ENCODE measurements at places on chromosomes 12 and 14.

DNA sequence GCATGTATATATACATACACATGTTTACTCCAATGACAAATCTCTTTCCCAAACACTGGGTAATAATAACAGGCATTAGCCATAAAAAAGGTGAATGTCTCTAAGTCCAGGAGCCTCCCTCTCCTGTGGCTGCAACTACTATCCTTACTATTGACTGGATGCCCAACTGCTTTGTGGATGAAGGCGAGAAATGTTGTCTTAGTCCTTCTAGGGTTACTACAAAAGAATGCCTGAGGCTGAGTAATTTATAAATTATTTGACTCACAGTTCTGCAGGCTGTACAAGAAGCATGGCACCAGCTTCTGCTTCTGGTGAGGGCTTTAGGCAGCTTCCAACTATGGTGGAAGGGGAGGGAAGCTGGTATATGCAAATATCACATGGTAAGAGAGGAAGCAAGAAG lies 366.0 kb upstream of the DDHD1 start:
- no peak for DNase-seq

- DNase-seq = no peak
These were observed 190.2 kb downstream of the ANO4 start for GRCh38 chr12:100984796-100985195.

GRCh38 chr12:32448586-32448985 lies 49.2 kb downstream of the FGD4 start:
- no peak for DNase-seq

GRCh38 chr14:51386983-51387735 lies 147.1 kb downstream of the TMX1 start:
- no peak for DNase-seq

DNA sequence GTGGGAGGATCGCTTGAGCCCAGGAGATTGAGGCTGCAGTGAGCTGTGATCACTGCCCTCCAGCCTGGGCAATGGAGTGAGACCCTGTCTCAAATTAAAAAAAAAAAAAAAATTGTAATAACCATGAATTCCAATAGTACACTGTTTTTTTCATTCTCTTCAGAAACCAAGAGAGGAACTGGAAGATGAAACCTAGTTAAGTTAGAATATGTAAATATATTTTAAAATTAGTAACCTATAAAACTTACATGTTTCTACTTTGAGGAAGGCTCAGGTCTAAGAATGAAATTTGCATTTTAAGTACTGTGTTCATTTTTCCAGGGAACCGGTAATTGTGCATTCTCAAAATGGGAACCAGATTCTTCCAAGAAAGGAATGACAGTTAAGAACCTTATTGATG lies 18.8 kb downstream of the KNTC1 start:
- no peak for DNase-seq

GRCh38 chr12:23628806-23629205 lies 320.7 kb downstream of the SOX5 start:
- no peak for DNase-seq

DNA sequence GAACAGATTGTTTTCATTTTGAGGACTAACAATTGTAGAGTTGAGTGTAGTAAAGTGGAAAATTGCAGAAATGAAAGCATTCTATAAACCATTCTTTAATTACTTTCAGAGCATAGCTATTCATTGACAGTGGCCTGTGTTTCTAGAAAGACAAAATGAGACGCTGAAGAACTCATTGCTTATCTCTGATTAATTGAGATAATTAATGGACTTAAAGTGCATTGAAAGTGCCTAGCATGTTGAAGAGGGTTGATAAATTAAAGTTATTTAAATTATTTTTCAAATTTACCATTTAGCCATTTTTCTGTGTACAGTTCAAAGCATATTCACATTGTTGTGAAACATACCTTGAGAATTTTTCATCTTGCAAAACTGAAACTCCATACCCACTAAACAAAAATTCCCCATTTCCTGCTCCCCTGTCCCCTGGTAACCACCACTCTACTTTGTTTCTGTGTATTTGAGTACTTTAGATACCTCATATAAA lies 57.4 kb downstream of the DAAM1 start:
- DNase-seq = no peak

DNA sequence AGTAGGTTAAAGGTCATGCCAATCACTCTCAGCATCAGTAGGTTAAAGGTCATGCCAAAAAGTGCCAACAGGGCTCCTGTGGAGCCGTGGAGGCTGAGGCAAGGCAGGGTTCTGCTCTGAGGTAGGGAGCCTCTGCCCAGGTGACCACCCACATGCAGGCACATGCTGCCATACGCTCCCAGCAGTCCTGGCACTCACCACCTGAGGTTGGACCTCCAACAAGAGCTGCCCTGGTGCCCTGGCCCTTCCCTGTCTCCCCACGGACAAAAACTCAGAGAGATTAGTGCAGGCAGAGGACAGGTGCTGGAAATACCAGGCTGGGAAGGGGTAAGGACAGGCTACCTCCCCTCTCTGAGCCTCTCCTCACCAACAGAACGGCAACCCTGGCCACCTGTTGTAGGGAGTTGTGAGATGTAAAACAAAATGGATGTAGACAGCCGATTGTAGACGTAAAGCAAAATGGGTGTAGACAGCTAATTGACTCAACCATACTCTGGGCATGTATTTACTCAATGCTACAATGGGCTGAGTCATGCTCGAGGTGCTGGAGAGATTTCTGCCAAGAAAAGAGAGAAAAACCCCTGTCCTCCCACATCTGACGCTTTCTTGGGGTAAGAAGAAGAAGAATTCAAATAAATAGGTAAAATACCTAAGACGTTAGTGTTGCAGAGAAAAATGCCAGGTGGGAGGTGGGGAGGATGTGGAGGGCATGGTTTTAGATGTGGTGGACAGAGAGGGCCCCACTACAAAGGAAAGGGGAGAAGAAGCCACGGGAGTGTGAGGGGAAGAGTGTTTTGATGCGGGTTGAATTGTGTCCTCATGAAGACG lies 32.4 kb downstream of the LTBP2 start:
- DNase-seq = no peak

DNA sequence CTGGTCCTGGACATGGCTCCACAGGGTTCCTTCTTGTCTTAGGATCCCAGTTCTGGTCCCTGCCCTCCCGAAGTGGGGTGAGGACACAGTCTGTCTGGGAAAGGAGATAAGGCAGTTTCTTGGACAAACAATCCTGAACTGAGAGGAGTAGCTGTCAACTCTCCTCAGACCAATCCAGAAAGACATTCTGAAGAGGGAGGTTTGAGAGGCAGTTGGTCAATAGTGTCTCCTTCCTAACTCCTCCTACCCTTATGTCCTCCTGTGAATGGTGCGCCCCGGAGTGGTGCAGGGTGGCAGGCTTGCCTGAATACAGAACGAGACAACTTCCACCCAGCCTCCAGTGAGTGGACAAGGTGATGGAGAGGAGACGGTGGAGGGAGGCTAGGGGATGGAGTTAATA lies 15.4 kb upstream of the ASIC1 start:
- DNase-seq = no peak

DNA sequence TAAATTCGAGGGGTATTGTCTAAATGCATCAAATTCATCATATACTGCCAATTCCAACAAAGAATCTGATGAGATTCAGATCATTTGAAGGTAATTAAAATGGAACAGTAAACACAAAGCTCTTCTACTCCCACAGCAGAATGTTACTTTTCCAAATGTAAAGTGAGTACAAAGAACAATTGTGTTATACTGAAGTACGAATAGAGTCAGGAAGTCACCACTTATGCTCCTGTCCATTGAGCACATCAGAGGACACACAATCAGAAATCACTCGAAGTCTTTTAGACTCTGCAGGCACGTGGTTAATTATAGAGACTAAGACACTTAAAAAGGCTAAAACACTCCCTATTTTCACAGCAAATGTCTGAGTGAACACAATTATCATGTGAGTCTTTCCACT lies 388.5 kb upstream of the MIS18BP1 start:
- DNase-seq = no peak

DNA sequence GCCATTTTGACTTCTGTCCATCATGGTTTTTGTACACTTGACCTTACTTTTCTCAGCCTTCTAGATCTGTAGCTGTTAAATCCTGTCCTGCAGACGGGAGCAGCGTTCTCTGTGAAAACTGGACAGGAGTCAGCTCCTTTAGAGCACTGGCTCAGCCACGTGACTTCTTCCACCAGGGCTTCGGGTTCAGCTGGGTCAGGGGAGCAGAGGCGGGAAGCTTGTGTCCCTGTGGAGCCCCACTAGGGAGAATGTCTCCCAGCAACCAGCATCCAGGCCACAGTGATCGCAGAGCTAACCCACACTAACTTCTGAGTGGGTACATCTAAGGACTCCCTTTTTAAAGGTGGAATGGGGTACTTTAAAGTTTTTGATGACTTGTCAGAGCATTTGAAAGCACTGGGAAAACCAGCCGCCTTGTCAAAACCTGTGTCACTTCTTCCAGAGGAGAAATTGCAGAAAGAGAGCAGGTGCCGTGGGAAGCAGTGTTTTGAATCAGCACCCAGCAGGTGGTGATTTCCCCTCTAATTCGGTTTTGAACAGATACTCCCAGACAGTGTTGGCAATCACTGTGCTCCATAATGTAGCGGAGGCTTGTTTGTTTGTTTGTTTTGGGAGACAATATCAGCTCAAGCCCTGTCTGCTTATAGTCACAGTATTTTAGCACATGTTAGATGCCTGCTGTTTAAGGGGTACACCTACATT lies 17.9 kb downstream of the DERA start:
- DNase-seq = no peak

- DNase-seq = no peak
These were observed 55.9 kb downstream of the AACS start for GRCh38 chr12:125121106-125121505.

GRCh38 chr12:114958538-114958937 lies 274.6 kb upstream of the TBX3 start:
- no peak for DNase-seq

DNA sequence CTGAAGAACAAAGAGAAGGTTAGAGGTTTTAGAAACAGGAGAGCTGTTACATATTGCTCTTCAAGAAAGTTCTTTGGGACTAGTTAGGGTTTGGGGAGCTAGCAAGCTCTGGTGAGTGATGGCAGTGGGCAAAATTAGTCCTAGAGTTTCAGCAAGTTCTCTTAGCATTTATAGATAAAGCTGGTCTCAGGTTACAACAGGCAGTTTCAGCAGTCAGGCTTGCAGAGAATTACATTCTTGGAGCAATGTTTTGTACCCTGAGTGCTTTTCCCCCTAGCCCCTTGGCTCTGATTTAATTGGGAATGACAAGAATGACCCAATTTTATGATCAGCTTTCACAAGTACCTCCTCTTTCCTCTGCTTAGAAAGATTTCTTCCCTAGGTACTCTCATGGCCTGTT lies 21.4 kb upstream of the EID3 start:
- DNase-seq = no peak

GRCh38 chr12:53200458-53201176 lies 6.4 kb downstream of the ITGB7 start:
- DNase-seq = no peak

DNA sequence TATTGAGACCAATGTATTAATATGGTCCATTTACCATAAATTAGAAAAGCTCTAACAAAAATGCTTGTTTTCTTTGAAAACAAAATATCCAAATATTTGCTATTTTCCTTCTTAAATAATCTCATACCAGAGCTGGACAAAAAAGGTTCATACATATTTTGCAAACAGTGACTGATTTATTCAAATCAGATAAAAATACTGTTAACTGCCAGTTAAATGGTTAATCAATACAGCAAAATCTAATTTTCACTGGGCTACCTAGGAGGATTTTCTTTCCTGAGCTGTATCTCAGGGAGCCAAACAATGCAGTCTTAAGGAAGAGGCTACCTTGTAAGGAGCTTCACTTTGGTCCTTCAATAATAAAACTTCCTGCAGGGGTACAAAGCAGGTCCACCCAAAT lies 2.0 kb downstream of the FERMT2 start:
- no peak for DNase-seq

GRCh38 chr12:75685617-75686225 lies 174.3 kb upstream of the KRR1 start:
- no peak for DNase-seq

- DNase-seq = no peak
These were observed 125.2 kb downstream of the MED13L start for GRCh38 chr12:116152268-116152667.

DNA sequence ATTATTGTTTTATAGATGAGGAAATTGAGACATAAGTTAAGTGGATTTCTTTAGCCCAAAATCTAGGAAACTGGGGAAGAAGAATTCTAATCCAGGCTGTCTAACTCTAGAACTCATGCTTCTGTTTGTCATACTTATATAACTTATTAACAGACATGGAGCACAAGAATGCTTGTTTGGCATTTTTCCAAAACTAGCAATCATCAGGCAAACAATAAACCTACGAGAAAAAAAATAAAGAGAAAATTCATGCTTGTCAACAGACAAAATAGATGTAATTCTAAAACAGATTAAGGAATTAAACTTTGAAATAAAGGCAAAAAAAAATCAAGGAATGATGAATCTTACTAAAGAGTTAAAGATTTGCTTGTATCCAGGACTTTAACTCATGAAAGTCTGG lies 103.1 kb downstream of the METTL25 start:
- no peak for DNase-seq

DNA sequence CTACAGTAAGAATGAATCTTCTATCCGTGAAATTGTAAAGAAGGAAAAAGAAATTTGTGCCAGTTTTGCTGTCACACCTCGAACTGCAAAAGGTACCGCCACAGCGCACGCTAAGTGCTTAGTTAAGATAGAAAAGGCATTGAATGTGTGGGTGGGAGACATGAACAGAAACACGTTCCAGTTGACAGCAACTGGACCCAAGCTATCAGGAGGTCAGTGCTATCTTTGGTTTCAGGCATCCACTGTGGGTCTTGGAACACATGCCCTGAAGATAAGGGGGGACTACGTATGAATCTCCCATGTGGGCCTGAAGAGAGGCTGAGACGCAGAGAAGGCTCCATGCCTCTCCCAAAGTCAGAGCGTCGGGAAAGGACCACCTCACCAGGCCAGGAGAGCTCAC lies 9.8 kb downstream of the IFFO1 start:
- no peak for DNase-seq

DNA sequence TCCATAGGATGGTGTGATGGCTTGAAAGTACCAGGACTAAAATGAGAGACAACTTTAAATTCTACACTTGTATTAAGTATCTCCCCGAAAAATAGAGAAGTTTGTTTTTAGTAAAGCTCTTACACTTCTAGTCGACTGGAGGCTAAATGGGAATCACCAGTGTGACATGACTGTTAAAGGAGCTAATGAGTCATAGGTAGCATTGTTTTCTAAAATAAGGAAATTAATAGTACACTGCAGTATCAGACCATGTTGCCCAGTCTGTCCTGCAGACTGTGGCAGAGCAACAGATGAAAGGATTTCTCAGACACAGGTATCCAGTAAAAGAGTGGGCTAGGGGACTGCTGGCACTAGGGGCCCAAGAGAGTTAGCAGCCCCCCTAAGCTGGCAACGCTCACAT lies 140.1 kb downstream of the TMEM117 start:
- no peak for DNase-seq

GRCh38 chr14:23831596-23831995 lies 122.0 kb upstream of the DHRS4 start:
- no peak for DNase-seq

- DNase-seq = no peak
These were observed 151.0 kb upstream of the ARHGAP5 start for GRCh38 chr14:31926123-31926522.

DNA sequence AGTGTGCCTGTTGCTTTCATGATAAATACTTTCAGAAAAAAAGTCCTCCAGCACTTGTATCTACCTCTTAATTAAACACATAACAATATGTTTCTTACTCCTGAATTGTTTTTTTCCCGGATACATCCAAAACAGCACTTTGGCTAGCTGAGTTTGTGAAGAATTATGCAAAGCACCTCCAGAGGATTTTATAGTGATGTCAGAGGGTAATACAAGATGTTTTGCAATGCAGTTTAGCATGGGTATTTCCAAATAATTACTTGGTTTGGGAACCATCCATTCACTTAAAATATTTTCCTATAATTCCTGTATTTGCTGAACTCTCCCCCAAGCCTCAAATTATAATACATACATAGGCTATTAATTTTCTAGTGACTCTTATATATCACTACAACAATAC lies 37.7 kb upstream of the DBX2 start:
- DNase-seq = no peak
